ENCODE measurements at places on chromosomes 2 and 18. TPM values are rescaled to one million over a fixed set of nuclear protein-coding genes. Genes with fewer than 3 reads are reported as not detected.

Gene DSG4
- total RNA-seq = not detected

Gene GREB1L
- 80.5 TPM for total RNA-seq

Gene ST6GAL2
- 9.7 TPM for total RNA-seq

Gene ELOA2
- not detected for total RNA-seq

Gene RAD51AP2
- total RNA-seq = 0.16 TPM

- H3K27me3 ChIP-seq = no peaks in the 10 kb centered on the region
- H3K4me3 ChIP-seq = no peak overlapping the region
- no peak for DNase-seq
- H3K4me1 ChIP-seq = peaks cover 14% of the 10 kb centered on the region
- H3K36me3 ChIP-seq = no peaks in the 10 kb centered on the region
- no peak overlapping the region for H3K27ac ChIP-seq
These were observed 72.5 kb downstream of the XIRP2 start for GRCh38 chr2:166960702-166961270.

- DNase-seq = no peak
- H3K27ac ChIP-seq = no peak overlapping the region
- no peak overlapping the region for H3K4me3 ChIP-seq
- peaks cover 44% of the 10 kb centered on the region for H3K4me1 ChIP-seq
- H3K27me3 ChIP-seq = no peaks in the 10 kb centered on the region
These were observed 161.0 kb downstream of the RAPGEF4 start for GRCh38 chr2:172896661-172897081.

GRCh38 chr2:191299010-191299409, 53.8 kb downstream of the MYO1B start:
- no peaks in the 10 kb centered on the region for H3K27me3 ChIP-seq
- H3K4me1 ChIP-seq = peaks cover 3% of the 10 kb centered on the region
- H3K27ac ChIP-seq = no peak overlapping the region
- H3K4me3 ChIP-seq = no peak overlapping the region

DNA sequence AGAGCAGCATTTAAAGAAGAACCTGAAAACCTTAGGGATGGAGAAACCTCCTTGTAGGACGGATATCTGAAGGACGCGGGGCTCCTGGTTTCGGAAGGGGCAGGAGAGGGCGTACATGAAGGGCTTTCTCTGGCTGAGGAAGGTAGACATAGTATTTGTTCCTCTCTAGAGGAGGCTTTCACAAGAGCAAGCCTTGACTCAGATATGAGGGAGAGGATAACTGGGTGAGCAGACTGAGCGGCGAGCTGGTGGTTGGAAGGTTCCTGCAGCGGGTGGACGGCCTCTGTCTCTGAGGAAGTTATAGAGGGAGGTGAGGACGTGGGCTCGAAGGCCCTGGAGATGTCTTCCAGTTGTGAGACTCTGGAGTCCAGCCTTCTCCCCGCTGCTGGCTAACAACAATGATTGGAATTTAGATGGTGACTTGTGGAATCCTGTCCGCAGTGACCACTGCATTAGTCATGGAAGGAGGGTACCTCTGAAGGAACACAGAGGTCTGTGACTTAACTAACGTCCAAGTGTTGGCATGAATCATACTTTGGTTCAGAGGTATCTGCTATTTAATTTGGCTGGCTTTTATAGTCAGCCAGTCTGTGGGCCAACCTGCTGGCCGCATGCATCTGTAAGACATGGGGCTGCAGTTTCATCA, 80.9 kb downstream of the ASAP2 start:
- H3K27ac ChIP-seq = no peak overlapping the region
- H3K27me3 ChIP-seq = no peaks in the 10 kb centered on the region
- DNase-seq = no peak
- H3K4me3 ChIP-seq = no peak overlapping the region
- H3K36me3 ChIP-seq = peaks cover 9% of the 10 kb centered on the region
- H3K4me1 ChIP-seq = peaks cover 7% of the 10 kb centered on the region

- H3K36me3 ChIP-seq = no peaks in the 10 kb centered on the region
- no peak overlapping the region for H3K27ac ChIP-seq
- H3K4me3 ChIP-seq = no peak overlapping the region
- no peaks in the 10 kb centered on the region for H3K27me3 ChIP-seq
- no peak for DNase-seq
- H3K4me1 ChIP-seq = no peaks in the 10 kb centered on the region
These were observed 174.0 kb downstream of the CCDC85A start for GRCh38 chr2:56357655-56358295.

All from neural crest cell (in vitro differentiated cells).